HepG2 (cell line): ENCODE measurements at places on chromosomes 4 and X.
A peak's percentile ranks its signal among the peaks of the same experiment; 100 is the strongest.

DNA sequence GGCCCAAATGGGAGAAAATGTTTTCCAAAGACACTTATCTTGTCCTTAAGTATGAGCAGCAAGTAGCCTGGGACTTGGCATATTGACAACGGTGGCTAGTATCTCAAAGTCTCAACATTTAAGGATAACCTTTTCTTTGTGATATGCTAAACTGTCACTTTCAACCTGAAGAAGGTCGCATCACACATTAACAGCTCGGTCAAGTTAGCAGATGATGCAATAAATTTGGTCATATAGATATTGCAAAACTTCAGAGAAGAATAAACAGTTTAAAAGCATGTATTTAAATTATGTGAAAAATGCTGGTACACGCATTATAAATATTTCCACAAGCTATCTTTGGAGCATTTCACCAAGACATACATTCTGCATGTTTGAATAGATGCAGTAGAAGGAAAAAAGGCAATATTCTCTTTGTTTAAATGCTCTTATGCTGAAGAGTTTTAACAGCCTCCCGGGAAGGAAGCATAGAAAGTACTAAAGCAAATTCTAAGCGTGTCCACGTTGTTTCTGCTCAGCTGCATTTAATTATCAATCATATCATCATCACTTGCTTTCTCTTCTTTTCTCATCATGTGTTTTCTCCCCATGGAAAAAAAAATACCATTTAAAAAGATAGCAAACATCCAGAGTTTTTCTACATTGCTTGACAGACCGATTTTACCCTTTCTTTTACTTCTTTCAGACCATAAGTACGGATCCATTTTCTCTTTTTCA, 24.2 kb downstream of the ARHGAP6 start:
- DNase-seq: no peak

GRCh38 chr4:86630629-86631028, 36.5 kb downstream of the PTPN13 start:
- DNase-seq: no peak

DNA sequence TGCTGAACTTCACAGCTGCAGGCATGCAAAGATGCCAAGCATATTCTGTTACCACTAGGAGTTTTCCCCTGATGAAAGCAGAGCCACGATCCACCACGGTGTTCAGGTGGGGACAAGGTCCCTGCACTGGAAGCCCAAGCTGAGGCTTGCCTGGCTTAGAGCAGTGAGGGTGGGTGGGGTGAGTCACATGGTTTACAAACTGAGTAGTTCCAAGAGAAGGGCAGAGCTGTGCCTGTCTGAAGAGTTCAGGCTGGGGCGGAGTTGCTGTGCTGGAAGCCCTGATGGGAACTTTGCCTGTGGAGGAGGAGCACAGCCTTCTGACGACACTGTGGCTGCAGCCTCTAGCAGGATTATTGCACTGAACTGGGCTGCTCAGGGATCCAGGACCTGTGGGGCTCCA, 45.5 kb downstream of the FAM9B start:
- peak; percentile 0 for DNase-seq

DNA sequence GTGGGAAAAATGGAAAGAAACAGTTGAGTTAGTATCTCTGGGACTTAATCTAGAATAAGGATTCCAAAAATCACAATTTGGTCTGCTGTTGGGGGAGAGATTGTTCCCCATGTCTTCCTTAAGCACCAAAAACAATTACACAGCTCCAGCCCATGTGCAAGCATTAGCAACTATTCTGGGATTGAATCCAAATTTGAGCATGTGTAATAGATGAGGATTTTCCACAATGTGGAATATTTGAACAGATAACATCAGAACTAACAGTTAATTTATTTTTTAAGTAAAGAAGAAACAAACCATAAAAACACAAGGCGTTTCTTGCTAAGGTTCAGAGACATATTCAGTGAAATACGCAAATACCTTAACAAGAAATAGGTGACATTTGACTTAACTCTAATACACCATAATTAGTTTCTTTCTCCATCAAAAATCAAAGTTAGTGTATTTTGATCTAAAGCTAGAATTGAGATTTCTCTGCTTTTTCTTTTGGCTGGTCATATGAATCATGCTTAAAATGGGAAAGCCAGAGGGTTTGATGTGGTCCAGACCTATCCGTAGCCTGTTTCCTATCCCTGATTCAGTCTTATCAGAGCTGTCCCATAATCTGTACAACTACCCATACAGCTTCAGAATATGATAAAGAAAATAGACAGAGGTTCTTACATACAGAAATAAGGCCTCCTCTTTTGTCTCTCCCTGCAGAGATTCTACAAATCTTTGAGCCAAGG, 413.4 kb downstream of the PACRGL start:
- DNase-seq: no peak

DNA sequence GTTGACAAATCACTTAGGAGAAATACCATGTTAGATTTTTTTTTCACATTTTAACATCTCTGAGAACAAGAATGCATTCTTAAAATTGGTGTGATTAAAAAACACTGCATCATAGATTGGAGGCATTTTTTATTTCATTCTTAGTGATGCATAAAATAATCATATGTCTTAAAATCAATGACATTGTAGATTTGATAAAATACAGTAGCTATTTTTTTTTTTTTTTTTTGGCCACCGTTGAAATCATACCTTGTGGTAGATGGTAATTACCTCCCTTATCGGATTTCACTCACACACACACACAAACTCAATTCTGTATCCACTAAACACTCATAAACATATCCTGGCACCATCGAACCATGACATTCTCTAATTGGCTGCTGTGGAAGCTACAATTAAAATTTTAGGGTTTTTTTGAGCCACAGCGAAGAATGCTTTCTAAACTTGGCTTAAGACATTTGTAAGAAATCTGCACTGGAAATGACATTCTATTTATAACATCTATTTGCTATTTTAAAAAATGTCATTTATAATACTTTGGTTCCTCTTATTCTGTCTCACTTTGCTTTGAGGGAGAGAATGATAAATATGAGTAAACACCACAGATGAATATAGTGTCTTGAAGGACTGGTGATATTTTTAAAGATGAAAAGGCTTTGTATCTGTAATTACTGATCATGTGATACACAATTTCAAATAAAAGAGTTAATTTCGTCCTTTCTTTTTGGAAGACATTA, 60.1 kb downstream of the CCSER1 start:
- no peak for DNase-seq

GRCh38 chr4:48028696-48029095, 12.1 kb downstream of the NIPAL1 start:
- DNase-seq: no peak

DNA sequence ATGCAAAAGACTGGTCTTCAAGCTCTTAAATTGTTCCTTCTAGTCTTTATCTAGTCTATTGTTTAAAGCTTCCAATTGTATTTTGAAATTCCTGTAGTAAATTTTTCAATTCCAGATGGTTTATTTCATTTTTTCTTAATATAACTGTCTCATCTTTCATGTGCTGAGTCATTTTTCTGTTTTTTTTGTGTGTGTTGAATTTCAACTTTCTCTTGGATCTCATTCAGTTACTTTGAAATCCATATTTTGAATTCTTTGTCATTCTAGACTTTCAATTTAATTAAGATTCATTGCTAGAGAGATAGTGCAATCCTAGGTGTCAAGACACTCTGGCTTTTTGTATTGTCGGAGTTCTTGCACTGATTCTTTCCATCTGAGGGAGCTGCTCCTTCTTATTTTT, 128.0 kb upstream of the PRKG2 start:
- DNase-seq: no peak

GRCh38 chr4:122718281-122718680, 14.2 kb upstream of the BBS12 start:
- DNase-seq: no peak

DNA sequence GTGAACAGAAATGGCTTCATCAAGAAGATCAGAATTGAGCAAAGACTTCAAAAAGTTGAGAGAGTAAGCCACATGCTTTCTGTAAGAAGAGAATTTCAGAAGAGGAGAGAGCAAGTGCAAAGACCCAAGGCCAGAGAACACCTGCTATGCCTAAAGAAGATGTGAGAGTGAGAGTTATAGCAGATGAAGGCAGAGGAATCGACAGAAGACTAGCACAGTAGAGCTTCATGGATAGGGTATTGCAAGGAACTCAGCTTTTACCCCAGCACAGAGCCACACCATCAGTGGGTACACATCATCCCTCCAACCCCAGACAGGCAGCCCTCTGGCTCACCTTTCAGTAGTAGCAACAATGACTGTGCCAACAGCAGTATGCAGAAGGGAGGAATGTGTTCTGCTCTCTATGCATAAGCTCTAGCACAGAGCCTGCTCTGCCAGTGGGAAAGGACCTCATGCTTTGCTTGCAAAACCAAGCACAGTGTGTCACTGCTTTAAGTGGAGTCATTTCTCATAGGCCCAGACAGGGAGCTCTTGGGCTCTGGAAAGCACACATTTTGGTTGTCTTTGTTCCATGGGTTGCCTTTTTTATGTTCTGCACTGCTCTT, 318.6 kb downstream of the NAF1 start:
- no peak for DNase-seq

DNA sequence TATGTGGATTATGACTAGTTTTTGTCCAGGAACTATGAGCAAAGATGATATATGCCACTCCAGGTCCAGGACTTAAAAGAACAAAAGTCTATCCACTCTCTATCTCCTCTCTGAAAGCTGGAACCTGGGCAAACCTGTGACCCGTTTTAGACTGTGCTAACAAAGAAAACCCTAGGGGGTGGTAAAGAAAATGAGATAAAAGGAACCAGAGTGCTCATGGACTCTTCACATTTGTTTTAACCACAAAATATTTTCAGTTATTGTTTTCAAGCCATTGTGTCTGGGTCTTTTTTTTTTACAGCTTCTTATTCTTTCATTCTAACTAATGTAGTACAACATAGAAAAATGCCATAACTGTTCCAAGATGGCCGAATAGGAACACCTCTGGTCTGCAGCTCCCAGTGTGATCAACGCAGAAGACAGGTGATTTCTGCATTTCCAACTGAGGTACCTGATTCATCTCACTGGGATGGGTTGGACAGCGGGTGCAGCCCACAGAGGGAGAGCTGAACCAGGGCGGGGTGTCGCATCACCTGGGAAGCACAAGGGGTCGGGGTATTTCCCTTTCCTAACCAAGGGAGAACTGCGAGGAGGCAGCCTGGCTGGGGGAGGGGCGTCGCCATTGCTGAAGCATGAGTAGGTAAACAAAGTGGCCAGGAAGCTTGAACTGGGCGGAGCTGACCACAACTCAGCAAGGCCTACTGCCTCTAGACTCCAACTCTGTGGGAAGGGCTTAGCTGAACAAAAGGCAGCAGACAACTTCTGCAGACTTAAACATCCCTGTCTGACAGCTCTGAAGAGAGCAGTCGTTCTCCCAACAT, 45.1 kb downstream of the CHM start:
- peak; percentile 83 for DNase-seq
